ENCODE measurements at places on chromosomes 2 and 18. TPM values are rescaled to one million over a fixed set of nuclear protein-coding genes. Genes with fewer than 3 reads are reported as not detected.

The FECH gene
- 70.6 TPM for total RNA-seq

The IER3IP1 gene
- 74.9 TPM for total RNA-seq

The FAM228A gene
- 0.43 TPM for total RNA-seq

The RUFY4 gene
- total RNA-seq: not detected

The TMEM198 gene
- total RNA-seq: under 0.01 TPM

Measured in dermis lymphatic vessel endothelial cell (primary cell).